ENCODE measurements at places on chromosomes 3 and 15. TPM values are rescaled to one million over a fixed set of nuclear protein-coding genes. Genes with fewer than 3 reads are reported as not detected.
A peak's percentile ranks its signal among the peaks of the same experiment; 100 is the strongest.

GRCh38 chr3:173553635-173554280, 156.2 kb downstream of the NLGN1 start:
- no peaks in the 10 kb centered on the region for H3K4me1 ChIP-seq
- no peak overlapping the region for H3K27ac ChIP-seq
- H3K27me3 ChIP-seq = no peaks in the 10 kb centered on the region
- DNase-seq = no peak

Gene MME
- not detected for total RNA-seq

Gene TTLL13
- 0.36 TPM for total RNA-seq

Gene CMSS1
- 67.8 TPM for total RNA-seq

- no peaks in the 10 kb centered on the region for H3K27me3 ChIP-seq
- H3K27ac ChIP-seq = no peak overlapping the region
- no peak overlapping the region for H3K4me3 ChIP-seq
- no peak for DNase-seq
- no peaks in the 10 kb centered on the region for H3K36me3 ChIP-seq
- no peaks in the 10 kb centered on the region for H3K4me1 ChIP-seq
These were observed 28.8 kb upstream of the GLCE start for GRCh38 chr15:69131362-69132220.

DNA sequence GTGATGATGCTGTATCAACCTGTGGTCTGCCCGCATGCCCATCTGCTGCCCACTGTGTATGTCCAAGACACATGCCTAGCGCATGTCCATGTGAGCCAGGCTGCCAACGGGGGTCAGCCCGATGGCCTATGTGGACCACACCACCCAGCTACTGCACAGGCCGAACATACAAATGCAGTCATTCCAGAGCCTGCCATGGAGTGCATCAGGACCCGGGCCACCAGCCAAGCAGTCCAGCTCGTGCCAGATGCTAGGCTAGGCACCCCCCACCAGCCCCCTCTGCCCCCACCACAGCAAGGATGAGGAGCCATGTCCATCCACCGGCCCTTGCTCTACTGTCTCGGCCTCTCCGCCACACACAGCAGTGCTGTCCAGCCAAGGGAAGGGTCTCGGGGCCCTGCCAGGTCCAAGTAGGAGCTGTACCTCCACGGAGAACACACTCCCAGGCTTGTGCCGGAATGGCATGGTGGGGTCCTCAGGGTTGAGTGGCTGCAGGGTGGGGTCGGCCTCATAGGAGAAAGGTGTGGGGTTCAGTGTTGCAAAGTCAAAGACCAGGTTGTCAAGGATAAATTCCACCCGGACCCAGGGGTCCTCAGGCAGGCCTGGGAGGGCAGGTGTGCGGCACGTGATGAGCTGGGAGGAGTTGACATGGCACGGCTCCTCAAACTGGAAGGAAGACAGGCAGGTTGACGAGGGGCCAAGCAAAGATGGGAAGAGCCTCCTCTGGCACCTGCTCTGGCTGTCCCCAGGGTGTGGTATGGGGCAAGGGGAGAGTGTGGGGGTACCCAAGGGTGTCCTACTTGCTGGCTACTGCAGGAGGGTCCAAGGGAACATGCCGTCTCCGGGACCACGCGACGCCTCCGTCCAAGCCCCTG, 15.3 kb downstream of the PLXNB1 start:
- H3K4me1 ChIP-seq = no peaks in the 10 kb centered on the region
- no peak for DNase-seq
- no peaks in the 10 kb centered on the region for H3K27me3 ChIP-seq
- no peak overlapping the region for H3K4me3 ChIP-seq
- no peak overlapping the region for H3K27ac ChIP-seq

GRCh38 chr3:39011191-39011736, 40.5 kb downstream of the SCN11A start:
- no peaks in the 10 kb centered on the region for H3K4me1 ChIP-seq
- no peak overlapping the region for H3K4me3 ChIP-seq
- H3K36me3 ChIP-seq = no peaks in the 10 kb centered on the region

DNA sequence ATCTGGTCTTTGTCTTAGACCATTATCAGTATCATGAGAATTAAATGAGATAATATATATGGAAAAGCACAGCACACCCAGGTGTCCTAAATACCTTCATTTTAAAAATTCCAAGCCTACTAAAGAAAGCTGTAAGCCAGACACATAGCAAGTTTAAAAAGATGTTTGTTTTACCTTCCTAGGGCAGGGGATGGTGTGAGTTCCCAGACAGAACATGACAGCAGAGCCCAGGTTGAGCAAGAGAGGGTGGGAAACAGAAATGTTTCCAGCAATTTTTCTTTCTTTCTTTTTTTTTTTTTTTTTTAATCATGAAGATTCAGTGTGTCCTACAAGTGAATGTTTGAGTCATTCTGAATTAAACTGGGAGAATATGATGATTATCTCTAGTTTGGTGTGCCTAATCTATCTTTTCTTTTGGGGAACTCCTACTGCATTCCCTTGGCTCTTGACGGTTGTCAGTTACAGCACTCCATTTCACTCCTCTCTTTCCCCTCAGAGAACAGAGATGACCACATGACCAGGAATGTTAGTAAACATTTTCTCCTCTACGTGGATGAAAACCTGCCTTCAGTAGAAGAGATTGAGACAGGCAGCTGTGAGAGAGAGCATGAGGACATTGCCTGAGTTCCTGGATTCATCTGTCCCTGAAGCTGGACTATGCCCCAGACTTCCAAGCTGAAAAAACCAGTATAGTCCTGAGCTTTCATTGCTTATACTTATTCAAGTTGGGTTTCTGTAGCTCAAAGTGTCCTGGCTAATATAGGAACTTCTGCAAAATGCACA, 54.5 kb upstream of the ARL14 start:
- H3K4me1 ChIP-seq = no peaks in the 10 kb centered on the region
- no peak overlapping the region for H3K27ac ChIP-seq
- H3K27me3 ChIP-seq = peaks cover 29% of the 10 kb centered on the region
- no peaks in the 10 kb centered on the region for H3K36me3 ChIP-seq

DNA sequence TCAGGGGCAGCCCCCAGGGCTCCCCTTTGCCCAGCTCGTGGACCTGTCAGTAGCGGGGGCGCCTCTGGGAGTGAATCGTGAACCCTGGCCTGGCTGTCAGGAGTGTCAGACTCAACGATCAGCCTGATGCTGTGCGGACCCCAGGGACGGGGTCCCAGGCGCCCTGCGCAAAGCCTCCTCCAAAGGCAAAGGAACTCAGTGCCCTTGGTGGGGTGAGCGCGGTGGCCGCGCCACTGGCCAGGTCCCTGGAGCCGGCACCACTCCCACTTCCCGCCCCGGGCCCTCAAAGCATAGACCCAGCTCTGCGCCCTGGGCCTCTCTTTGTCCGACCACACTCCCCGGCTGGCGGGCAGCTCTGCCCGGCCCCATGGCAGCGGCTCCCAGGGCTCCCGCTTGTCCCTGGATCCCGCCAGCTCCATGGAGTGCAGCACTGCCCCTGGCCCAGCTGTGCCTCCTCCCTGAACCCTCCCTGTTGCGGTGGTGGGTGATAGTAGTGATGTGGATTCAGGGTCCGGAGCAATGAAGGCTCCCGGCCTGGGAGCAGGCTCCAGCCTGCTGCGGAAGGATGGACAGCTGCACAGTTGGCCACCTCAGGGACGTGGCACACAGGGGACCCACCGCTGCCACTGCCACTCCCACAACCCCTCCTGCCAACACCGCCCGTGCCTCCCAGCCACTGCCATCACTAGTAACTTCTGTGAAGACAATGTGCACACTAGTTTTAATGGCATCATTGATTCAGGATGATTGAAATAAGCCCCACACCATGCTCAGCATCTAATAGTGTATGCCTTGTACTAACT, 263.8 kb downstream of the ZBBX start:
- no peaks in the 10 kb centered on the region for H3K27me3 ChIP-seq
- no peak overlapping the region for H3K27ac ChIP-seq
- H3K4me1 ChIP-seq = no peaks in the 10 kb centered on the region
- H3K36me3 ChIP-seq = no peaks in the 10 kb centered on the region
- DNase-seq = no peak

DNA sequence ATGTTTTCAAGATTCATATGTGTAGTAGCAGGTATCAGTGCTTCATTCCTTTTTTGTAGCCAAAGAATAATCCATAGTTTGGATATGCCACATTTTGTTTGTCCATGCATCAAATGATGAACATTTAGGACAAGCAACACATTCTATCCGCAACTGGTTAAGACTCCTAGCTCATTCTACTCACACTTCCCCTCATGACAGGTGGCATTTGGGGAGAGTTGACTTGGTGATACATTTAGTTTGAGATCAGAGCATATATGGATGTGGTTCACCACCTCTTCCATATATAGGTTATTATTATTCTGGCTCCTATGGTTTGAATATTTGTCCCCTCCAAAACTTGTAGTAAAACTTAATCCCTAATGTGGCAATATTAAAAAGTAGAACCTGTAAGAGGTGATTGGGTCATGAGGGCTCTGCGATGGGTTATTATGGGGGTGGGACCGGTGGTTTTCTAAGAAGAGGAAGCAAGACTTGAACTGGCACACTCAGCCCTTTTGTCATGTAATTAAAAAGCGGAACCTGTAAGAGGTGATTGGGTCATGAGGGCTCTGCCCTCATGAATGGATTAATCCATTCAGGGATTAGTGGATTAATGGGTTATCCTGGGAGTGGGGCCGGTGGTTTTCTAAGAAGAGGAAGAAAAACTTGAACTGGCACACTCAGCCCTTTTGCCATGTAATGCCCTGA, 75.3 kb upstream of the HRH1 start:
- H3K4me3 ChIP-seq = no peak overlapping the region
- DNase-seq = no peak
- no peaks in the 10 kb centered on the region for H3K4me1 ChIP-seq
- H3K27ac ChIP-seq = no peak overlapping the region
- H3K27me3 ChIP-seq = peaks cover 35% of the 10 kb centered on the region
- no peaks in the 10 kb centered on the region for H3K36me3 ChIP-seq

DNA sequence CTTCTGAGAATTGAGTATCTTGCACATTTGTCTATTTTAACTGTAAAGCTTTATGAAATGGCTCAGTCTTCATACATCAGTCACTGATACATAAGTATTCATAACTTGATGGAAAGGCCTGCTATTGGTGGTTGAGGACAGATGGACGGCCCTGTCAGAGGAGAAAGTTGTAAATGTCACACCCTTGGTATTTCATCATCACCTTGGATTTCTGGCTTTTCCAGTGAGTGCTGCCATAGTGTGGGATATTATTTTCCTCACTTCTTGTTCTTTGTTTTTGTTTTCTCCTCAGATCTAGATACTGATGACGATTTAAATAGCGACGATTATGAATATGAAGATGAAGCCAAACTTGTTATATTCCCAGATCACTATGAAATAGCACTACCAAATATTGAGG, 47.9 kb downstream of the USP13 start:
- no peak for DNase-seq
- no peaks in the 10 kb centered on the region for H3K36me3 ChIP-seq
- H3K4me3 ChIP-seq = no peak overlapping the region

DNA sequence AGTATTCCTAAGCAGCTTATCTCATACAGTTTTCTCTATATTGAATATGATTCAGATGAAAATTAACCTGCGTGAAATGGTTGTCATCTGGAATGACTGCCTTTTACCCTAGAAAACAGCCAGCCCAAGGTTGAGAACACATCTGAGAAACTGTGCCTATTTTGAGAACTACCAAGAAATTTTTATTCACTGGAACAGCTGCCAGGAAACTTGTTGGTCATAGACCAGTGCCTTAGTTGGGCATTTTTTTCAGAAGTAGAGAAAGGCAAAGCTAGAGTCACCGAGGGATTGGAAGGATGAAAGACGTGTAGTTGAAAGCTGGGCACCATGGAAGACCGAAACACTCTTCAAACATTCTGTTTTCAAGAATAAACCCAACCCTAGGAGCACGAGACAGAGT, 277.1 kb downstream of the LPP start:
- H3K36me3 ChIP-seq = peaks cover 34% of the 10 kb centered on the region
- H3K4me1 ChIP-seq = peaks cover 52% of the 10 kb centered on the region
- no peak for DNase-seq
- no peaks in the 10 kb centered on the region for H3K27me3 ChIP-seq

Gene ECE2
- not detected for total RNA-seq

GRCh38 chr3:25597535-25598101, 67.1 kb downstream of the TOP2B start:
- no peak for DNase-seq
- no peaks in the 10 kb centered on the region for H3K27me3 ChIP-seq
- H3K27ac ChIP-seq = no peak overlapping the region
- peaks cover 23% of the 10 kb centered on the region for H3K36me3 ChIP-seq

Gene AP3B2
- total RNA-seq = 1.4 TPM

- no peak for DNase-seq
- H3K36me3 ChIP-seq = no peaks in the 10 kb centered on the region
- peaks cover 8% of the 10 kb centered on the region for H3K27me3 ChIP-seq
- H3K4me1 ChIP-seq = no peaks in the 10 kb centered on the region
These were observed 21.2 kb upstream of the SHC4 start for GRCh38 chr15:48984811-48985352.

Gene PPP1R14D
- total RNA-seq = not detected

- peak overlapping the region; percentile 80 for H3K4me3 ChIP-seq
- H3K27me3 ChIP-seq = no peaks in the 10 kb centered on the region
- H3K4me1 ChIP-seq = peaks cover 82% of the 10 kb centered on the region
These were observed 90.0 kb upstream of the ICE2 start for GRCh38 chr15:60568914-60569391.
